SHP77 (cell line): ENCODE measurements at places on chromosomes 5 and 9.

DNA sequence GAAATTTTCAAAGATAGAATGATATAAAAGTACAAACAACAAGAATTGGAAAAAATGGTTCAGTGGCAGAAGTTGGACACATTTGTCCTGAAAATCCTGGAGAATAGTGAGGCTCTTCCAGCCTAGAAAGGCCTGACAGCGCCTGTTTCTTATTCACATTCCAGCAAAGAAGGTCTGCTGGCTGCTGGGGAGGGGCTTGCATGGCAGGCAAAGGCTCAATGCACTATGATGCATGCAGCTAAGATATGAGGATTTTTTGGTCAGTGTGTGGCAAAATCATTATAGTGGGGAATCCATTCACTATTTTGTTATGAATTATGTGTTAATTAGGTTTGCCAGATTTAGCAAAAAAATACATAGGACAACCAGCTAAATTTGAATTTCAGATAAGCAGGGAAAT, 243.9 kb upstream of the SLC30A5 start:
- no peak for DNase-seq

DNA sequence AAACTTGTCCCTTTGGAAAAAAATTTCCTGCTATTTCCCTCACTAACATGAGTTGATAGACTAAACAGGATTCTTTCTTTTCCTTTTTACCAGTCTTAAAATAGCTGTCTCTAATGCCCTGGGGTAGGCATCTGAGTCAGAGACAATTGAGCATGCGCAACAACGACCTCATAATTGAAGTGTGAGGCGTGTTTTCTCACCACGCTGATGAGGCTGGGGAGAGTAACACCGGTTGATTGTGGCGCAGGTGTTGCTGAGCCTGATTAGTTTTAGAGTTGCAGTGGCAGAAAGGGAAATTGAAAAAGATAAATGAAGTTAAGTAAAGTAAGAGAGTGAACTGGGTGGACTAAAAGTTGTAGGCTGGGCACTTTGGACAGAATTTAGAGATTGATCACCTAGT, 213.7 kb downstream of the TLR4 start:
- DNase-seq: no peak

- DNase-seq: no peak
Measured at GRCh38 chr9:13716601-13717321, 437.3 kb upstream of the MPDZ start.

GRCh38 chr9:126055381-126055985, 271.1 kb upstream of the MVB12B start:
- DNase-seq: no peak

DNA sequence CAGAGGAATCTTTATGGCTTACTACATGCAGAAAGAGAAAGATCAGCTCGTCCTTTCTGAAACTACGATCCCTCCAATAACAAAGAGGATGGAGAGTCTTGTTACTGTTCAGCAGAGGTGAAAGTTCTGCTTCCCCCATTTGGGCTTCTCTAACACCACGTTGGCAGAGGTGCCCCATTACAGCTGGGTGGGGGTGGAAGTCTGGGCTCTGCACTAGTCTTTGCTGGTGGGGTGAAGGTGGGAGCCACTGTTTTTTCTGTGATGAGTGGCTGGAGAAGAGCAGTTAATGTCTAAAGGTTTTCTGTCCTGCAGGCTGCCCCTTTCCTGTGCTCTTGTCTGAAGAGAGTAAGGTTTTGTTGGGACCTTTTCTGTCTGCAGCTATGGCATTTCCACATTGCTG, 64.7 kb upstream of the OTULINL start:
- no peak for DNase-seq

DNA sequence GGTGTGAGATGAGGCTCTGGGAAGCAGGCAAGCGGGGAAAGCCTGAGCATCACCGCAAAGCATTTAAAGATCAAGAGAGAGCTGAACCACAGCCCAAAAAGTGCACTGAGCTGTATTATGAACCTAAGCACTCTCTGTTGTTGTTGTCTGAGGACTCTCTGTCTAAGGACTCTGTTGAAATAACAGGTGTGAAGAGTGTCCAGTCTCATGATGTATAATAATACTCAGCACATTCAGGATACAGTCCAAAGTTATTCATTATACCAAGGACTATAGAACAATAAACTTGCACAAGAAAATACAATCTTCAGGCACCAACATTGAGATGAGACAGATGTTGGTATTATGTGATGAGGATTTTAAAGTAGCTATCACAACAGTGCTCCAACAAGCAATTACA, 71.8 kb upstream of the CTSV start:
- DNase-seq: no peak

DNA sequence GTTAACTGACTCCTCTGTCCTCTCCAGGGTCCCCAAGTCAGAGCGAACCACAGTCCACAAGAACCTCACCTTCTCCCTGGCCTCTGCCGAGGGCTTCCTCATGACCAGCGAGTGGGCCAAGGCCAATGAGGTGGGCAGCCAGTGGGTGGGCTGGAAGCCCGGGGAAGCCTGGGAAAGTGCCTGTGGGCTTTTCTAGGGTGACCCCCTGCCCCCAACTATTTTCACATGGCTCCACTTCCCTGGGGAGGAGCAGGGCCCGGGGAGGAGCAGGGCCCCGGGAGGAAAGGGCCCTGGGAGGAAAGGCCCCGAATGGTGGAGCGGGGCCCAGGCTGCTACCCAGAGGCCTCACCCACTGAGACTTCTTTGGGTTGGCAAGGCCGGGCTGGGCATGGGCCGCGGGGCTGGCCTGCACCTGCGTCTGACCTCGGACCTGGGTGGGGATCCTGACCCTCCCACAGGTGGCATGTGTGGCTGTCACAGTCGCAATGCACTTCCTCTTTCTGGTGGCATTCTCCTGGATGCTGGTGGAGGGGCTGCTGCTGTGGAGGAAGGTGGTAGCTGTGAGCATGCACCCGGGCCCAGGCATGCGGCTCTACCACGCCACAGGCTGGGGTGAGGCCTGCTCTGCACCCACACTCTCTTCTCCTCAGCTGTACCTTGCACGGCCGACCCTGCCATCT, 17.9 kb downstream of the ADGRD2 start:
- DNase-seq: no peak

DNA sequence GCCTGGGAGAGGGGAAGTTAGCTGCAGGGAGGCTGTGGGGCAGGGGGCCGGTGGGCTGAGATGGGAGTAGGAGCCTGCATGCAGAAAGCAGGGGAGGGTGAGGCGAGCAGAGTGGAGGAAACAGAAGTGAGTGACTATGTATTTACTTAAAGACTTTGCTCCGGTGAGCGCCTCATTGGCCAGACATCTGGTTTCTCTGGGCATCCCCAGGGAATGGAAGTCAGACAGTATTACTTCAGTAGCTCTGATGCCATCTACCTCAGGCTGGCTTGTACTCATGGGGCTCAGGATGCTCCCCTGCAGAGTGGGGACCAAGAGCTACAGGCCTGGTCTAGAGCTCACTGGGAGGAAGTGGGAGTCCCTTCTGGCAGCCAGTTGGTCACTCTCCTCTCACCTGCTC, 78.2 kb upstream of the ARAP3 start:
- no peak for DNase-seq

- DNase-seq: no peak
Measured at GRCh38 chr9:90894986-90895687, 93.5 kb downstream of the SYK start.

DNA sequence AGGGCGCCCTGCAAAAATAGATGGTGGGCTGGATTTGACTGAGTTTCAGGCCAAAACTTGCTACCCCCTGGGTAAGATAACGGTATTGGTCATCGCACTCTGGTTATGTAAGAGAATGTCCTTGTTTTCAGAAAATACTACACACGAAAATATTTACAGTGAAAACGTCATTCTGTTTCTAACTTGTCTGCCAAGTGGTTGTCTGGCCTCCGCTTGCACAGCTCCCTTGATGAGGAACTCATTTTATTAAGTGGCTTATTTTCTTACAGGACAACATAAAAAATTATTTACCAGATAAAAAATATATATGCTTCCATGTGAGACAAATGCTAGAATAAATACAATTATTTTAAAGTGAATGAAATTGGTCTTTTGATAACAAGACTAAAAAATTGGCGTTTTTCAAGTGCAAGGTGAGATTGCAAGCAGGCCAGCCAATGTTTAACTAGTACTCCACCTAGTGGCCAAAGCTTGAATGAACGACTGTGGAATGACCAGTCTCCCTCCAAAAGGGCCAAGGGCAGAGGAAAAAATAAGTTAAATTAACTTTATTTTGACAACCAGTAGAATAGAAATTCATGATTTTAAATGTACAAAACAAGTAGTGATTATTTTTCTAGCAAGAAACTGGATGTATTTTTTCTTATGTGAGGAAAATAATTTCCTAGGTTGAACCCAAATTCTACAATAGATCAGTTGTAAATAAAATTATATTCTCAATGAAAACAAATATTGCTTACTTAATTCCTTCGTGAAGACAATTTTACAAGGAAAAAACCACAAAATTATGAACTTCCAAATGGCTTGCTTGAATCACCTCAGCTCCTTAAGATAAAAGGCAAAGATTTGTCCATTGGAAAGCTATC, 93.2 kb downstream of the ZFAND5 start:
- DNase-seq: peak; percentile 7

DNA sequence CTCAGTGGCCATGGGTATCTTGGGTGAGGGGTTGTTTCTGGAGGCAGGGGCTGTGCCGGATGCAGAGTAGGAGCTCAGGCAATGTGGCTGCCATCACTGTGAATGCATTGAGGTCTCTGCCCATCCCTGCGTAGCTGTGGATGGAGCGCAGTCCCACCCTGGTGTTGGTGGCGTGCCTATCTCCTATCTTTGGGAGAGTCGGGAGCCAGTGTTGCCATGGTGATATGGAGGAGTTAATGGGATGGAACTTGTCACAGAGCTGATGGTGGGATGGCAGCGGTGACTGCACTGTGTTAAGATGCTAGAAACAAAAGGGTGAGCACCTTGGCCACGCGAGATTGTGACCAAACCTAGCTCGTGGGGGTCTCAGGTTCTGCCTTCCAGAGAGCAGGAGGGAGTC, 197.3 kb downstream of the MELK start:
- no peak for DNase-seq

DNA sequence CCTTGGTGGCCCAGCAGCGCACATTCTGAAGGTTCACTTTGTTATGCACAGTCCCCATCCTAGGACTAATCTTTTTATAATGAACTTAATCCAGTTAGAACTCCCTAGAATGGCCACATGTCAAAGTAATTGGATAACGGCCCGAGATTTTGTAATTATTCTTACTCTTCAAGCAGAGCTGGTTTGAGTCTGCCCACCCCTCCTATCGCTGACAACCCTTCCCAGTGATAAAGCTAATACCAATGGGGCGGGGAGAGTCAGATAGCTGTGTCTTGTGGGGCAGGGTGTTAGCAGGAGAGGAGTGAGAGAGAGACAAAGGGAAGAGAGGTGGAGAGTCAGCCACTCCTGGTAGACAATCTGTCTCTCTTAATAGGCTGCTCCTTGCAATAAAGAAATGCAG, 356.9 kb downstream of the SLIT3 start:
- no peak for DNase-seq

DNA sequence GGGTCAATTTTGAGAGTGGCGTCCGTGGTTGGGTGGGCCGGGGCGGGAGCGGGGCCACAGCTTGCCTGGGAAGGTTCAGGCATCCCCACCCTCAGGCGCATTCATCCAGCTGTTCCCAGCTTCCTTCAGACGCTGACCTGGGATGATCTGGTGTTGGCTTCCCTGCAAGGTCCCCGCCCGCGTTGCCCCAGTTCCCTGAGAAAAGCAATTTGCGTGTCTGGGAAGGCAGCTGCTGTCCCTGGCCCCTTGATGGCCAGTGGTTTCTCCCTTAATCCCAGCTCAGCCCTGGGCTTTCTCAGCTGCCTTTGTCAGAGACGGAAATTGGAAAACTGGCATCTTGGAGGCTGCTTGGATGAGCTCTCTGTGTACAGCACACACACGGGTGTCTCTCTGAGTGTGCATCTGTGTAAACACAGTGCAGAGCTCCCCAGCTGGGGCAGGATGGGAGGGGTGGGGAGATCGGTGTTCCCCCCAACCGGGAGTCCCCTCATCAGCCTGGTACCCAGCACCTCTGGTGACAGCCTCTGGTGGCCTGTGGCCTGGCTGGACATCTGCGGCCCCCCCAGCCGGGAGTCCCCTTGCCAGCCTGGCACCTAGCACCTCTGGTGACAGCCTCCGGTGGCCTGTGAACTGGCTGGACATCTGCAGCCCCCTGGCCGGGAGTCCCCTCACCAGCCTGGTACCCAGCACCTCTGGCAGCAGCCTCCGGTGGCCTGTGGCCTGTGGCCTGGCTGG, 94.0 kb downstream of the COL5A1 start:
- DNase-seq: no peak

DNA sequence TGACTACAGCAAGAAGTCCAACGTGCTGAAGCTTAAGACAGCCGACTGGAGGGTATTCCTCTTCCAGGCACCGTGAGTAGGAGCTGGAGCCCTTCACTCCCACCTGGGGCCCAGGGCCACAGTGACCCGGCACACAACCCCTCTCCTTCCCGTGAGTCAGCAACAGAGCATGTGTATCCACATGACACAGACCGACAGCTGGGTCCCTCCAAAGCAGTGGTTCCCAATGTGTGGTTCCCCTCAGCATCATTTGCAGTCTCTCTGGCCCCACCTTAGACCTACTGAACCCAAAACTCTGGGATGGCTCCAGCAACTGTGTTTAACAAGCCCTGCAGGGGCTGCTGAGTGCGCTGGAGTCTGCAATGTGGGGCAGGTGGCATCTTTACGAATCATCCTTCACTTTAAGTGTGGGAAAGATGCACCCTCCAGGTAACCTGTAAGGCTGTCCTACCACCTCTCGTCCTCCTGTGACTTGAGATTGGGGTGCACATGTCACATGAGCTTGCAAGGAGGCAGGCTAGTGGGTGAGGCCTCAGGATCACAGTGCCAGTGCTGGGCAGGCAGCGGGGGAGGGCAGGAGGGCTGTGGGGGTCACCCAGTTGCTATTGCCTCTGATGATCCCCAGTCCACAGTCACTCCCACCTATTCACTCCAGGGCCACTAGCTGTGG, 42.2 kb downstream of the PSD2 start:
- DNase-seq: no peak

GRCh38 chr9:110027671-110028081, 180.3 kb downstream of the C9orf152 start:
- peak; percentile 65 for DNase-seq

- DNase-seq: no peak
Measured at GRCh38 chr9:131845305-131846298, 105.7 kb upstream of the RAPGEF1 start.

DNA sequence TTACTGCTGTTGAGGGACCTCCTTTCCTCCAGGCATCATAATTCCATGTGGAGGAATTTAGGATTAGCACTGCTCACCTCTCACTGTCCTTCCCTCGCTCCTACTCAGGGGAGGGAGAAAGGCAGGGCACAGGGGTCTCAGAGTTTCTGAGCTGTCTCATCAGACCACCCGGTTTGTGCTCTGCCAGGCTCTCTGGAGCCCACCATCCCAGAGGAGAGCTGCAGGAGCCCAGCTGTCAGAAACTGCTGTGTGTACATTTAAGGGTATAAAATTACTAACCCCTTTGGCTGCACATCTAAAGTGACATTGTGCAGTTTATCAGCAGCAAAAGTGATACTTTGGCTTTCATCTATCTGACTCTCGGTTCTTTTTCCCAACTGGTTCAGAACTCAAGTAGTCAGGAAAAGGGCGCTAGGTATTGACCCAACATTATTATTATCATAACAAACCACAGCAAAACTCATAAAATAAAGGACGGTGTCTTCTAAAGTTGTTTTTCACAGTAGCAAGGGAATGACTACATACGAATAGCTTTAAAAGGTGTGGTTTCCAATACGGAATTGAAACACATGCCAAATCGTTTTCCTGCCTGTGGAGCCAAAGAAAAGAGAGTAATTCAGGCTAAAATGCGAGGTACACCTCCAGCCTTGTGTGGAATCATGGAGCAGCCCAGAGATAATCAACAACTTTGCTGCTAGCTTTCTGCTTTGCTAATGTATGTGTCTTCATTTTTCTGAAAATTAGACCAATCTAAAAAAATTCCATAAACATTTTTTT, 348.1 kb downstream of the TMEM167A start:
- DNase-seq: no peak
